ENCODE measurements at places on chromosomes 3 and 15. TPM values are rescaled to one million over a fixed set of nuclear protein-coding genes. Genes with fewer than 3 reads are reported as not detected.

DNA sequence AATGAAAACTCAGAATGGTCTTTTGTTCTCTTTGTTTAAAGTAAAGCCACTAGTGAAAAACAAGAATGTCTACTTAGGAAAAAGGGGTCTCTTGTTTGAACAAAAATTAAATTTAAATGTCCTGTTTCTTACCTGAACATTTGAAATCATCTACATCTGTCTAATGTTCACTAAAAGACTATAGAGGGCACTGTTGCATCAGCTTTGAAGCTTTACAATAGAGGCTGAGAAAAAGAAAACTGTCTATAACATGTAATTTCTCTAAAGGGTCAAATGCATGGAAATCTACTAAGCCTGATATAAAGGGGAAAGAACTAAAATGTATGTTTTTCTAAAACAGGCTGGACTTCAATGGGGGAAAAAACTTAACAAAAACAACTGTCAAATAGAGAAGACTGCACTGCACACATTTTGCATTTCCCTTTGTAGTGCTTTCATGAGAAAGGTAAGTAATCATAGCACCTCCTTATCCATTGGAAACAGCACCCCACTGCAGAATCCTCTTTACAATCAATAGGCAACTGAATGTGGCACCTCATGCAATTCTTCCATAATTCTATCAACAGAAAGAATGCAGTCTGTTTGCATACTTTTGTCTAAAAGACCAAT lies 26.3 kb downstream of the DPH6 start:
- no peak for DNase-seq

- no peak for DNase-seq
These were observed 68.8 kb downstream of the PLOD2 start for GRCh38 chr3:146092230-146092629.

DNA sequence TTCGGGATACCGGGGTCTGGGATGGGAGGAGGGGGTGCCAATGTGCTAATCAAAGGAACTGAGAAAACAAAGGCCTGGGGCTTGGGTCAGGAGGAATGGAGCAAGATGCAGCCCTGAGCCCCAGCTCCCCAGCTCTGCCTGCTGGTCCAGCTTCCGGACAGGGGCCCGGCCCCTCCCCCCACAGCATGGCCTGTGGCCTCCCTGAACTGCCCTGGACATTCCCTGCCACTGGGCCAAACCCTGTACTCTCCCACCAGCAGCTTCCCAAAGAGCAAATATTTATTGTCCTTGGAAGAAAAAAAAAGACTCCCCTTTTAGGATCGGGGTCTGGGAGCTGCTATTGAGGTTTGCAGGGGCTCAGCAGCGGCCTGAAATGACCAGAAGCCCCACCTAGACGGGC lies 5.7 kb upstream of the MYL3 start:
- DNase-seq, result no peak

GRCh38 chr3:34504366-34504765 lies 705.9 kb downstream of the PDCD6IP start:
- no peak for DNase-seq

DNA sequence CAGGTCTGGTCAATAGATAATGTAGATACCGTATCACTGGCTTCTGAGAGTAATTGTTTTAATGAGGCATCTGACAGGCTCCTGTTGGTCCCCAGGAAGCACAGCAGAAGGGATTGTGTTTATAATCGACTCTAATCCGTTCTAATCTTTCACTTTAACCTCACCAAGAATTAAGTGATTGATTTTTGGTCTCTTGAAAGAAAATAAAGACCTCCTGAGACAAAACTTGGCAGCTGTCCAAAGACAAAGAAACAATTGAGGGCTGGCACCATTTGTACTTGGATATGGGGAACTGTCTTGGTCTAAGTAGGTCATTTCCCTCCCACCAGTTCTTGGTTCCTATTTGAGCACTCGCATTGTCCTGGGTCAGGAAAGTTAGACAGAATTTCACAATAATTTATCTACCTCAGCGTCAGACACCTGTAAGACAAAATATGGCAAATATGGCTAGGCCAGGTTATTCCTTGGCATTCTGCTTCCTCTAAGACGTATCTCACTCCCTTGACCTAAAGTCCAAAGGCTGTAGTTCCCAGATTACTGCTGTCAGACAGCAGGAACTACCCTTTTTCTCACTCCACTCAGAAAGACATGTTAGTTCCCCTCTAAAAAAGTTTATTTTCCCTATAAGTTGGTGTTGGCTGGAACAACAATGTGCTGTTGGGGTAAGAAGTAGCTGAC lies 22.7 kb upstream of the CD96 start:
- no peak for DNase-seq

EPHA3 gene
- polyA plus RNA-seq, result 6.4 TPM

SNTN gene
- polyA plus RNA-seq, result not detected

All from right renal cortex interstitium (tissue), 3 donors.